ENCODE measurements at places on chromosomes 11 and 22.
A peak's percentile ranks its signal among the peaks of the same experiment; 100 is the strongest.

DNA sequence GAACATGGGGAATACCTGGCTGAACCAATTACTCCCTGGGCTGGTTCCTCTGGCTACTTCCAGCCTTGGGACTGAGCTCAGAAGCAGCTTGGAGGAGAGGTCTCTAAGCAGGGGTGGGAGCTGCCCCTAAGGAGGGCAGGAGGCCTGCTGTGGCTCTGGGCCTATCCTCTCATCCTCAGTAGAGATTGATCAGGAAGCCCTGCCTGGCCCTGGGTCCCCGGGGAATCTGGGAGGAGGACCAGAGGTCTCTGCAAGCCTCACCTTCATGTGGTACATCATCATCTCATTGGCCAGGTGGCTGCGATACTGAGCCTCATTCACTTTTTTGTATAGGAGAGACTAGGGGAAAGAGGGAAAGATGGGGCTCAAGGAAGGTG is 91.1 kb downstream of the PDE2A start:
- DNase-seq = no peak

DNA sequence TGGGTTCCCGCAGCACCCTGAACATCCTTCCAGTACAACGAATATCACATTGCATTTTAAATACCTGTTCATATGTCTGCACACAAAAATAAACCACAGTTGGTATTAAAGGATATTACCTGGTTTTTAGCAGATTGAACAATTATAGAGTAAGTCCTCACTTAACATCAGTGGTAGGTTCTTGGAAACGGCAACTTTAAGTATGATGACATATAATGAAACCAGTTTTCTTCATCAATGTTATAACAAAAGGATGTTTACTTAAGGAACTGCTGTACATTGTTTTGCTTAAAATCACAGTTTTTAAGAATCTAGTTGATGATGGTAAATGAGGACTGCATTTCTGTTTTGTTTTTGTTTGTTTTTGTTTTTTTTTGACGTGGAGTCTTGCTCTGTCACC is 28.0 kb downstream of the TRIM66 start:
- DNase-seq = no peak

- no peak for DNase-seq
Measured at GRCh38 chr11:27282806-27283205, 80.2 kb downstream of the CCDC34 start.

GRCh38 chr11:72635933-72636332 is 38.3 kb downstream of the PDE2A start:
- no peak for DNase-seq

- no peak for DNase-seq
Measured at GRCh38 chr11:67312187-67313021, 9.1 kb downstream of the SSH3 start.

DNA sequence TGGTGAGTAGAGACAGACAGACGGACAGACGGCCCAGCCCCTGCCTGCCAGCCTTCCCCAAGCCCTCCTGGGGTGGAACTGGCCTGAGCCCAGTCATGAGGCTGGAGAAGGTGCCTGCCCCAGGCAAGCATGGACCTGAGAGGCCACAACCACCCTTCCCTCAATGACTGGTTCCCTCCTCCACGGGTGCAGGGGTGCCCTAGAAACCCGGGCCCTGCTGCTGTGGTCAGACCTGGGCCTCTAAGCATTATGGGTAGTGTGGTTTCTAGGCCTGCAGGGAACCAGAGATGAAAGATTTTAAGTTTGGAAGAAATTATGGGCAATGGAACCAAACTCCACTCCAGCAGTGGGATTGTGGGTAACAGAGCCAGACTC is 13.5 kb downstream of the RHBDD3 start:
- DNase-seq = no peak

- DNase-seq = no peak
Measured at GRCh38 chr11:110379261-110379660, 50.5 kb upstream of the FDX1 start.

DNA sequence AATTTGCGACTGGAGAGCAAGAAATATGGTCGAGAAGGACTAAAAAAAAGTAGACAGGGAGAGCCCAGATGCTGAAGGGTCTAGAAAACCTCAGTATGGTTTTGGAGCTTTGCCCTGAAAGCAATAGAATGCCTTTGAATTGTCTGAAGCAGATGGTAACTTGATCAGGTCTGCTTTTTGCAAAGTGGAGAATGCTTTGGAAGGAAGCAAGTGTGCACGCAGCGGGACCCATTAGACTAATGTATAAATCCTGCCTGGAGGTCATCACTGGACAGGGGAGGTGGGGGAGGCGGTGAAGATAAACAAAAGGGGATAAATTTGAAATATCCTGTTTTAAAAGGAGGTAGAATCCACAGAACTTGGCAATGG is 757 bp upstream of the HINFP start:
- no peak for DNase-seq

- DNase-seq = peak; percentile 41
Measured at GRCh38 chr22:46367707-46368191, 32.2 kb downstream of the TRMU start.

- DNase-seq = no peak
Measured at GRCh38 chr11:1877211-1878136, 14.2 kb downstream of the PRR33 start.

GRCh38 chr22:32236970-32237369 is 18.2 kb downstream of the SLC5A4 start:
- DNase-seq = no peak

DNA sequence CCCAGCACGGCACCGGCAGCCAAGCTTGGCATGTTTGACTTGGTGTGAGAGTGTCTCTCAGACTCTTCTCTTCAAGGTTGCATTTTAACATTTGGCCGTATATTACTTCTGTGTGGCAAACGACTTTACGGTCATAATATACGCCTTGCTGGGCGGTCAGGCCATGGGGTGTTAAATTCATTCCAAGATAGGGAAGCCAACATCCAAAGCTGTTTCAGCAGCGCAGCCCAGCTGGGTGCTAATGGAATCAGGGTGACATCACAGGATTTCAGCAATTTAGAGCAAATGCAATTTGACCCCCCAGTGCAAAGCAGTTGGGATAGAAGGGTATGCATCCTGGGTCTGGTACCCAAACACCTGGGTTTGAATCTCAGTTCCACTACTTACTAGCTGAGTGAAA is 16.7 kb upstream of the MYH9 start:
- no peak for DNase-seq

- DNase-seq = no peak
Measured at GRCh38 chr11:72617080-72617762, 57.0 kb downstream of the PDE2A start.

GRCh38 chr11:65802841-65803240 is 16.0 kb downstream of the OVOL1 start:
- DNase-seq = no peak

DNA sequence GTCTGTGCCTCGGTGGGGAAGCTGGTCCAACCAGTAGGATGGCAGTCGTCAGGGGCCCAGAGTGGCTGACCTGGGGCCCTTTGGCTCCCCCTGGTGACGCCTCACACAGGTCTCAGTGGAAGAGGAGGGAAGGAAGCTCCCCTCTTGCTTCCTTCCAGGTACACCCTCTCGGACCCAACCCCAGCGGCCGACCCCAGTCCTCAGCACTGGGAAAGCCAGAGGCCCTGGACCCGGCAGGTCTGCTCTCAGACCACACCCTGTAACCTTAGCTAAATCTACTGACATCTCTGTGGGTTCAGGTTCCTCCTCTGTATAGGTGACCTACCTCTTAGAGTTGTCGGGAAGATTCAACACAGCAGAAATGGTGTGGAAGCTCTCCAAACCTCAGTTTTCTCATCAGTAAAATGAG is 3.4 kb upstream of the SCUBE1 start:
- DNase-seq = peak; percentile 48

DNA sequence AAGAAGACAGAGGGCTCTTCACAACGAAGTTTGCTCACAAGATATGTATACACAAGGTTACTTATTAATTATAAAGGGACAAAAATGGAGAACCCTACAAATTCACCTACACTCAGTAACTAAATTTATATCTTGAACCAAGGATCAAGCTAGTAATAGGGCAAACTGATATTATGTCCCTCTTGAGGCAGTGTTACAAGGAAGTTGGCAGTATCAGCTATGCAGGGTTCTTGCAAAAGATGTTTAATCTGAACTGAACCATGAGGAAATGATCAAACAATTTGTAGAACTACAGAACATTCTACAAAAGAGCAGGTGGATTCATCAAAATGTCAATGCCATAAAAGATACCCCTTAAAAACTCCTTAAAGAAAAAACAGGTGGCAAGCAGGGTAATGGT is 10.7 kb downstream of the CADM1 start:
- no peak for DNase-seq

DNA sequence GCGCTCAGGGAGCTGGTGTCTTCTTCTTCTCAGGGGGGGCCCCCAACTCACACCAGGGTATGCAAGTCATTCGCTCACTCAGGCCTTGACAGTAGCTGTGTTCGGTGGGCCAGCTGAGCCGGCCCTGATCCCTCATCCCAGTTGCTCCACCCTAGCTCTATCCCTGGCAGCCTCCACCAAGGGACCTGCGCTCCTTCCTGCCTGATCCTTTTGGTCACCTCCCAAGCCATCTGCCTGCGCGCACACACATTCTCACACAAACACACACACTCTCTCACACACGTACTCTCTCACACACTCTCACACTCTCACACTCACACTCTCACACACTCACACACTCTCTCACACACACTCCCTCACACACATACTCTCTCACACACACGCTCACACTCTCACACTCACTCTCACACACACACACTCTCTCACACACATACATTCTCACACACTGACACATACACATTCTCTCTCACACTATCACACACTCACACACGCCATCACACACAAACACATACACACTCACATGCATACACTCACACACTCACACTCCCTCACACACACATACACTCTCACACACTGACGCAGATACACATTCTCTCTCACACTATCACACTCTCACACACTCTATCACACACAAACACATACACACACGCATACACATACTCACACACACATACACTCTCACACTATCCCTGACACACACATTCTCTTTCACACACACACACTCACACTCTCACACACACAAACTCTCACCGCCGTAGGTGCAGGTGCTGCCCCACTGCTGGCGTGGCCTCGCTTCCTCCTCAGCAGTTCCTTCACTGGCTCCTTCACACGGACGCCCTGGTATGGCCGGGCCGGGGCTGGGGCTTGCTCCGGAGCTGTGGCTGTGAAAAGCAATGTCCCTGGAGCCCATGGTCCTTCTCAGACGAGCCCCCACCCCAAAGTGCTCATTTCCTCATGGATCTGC is 20.8 kb downstream of the POU2AF1 start:
- DNase-seq = no peak

- no peak for DNase-seq
Measured at GRCh38 chr11:61023966-61024295, 52.5 kb downstream of the CD6 start.

DNA sequence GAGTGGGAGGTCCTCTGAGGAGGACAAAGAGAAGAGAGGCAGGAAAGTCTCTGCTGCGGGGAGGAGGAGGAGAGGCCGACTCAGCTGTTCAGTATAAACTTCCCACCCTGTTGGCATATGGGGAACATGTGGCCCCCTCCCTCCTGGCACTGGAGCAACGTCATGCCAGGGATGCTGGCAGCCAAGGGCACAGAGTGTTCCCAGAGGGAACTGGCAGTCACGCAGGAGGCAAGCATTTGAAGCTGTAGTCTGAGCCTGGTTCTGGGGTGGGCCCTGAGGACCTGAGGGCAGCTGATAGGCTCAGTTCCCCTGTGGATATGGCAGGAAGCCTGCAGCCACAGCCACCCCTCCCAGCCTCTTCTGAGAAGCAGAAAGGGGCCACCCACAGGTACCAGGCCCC is 67.1 kb upstream of the TSPAN18 start:
- DNase-seq = no peak

DNA sequence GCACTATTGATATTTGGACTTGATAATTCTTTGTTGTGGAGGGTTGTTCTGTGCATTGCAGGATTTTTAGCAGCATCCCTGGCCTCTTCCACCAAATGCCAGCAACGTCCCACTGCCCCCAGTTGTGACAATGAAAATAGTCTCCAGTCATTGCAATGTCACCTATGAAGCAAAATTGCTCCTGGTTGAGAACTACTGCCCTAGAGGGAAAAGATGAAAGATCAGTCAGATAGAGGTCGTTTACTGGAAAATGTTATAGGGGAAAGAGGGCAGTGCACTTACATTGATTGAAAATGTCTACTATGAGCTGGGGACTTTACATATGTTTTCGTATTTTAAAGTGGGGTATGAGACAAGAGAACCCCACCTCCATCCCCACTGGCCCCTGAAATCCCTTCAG is 77.1 kb upstream of the FAM181B start:
- DNase-seq = no peak

DNA sequence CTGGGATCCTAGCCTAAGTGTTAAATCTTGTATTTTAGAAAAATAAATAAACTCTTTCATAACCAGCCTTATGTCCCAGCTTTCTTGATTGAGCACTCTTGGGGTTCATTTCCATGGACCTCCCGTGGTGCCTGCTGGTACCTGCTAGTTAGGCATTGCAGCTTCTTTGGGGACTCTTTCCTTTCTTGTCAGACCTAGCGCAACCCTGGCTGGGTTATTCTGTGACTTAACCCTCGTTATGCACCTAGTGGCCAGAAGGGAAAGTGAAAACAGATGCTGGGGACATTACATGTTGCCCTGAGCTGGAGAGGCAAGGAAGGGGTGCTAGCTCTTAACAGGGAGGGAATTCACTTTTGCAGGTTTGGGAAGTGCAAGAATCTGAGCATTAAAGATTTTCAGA is 46.8 kb downstream of the APIP start:
- no peak for DNase-seq

DNA sequence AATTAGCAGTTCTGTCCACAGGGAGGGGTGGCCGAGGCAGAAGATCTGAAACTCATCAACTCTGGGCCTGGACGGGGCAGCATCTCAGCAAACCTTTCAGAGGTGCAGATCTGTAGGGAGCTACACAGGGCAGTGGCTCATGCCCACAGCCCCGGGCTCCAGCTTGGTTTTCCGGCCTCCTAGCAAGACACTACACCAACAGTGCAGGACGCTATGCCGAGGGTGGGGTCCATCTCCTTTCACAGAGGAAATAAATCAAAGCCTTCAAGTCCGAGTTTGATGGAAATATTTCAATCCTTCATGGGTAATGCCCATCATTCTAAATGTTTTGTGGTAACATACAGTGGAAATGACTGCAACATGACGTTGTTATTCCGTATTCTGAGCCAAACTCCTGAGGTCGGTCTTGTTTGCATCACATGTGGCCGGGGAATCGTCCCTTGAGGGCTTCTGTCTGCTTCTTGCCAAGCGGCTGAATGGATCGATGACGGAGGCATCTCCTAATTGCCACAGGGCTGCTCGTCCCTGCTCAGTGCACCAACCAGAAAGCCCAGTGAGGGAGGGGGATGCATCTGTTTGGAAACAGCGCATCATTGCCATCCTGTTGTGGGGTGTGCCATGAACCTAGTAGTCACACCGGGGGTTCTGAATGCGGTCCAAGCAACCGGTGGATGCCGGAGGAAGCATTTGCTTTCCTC is 30.0 kb downstream of the LINC01488 start:
- no peak for DNase-seq

DNA sequence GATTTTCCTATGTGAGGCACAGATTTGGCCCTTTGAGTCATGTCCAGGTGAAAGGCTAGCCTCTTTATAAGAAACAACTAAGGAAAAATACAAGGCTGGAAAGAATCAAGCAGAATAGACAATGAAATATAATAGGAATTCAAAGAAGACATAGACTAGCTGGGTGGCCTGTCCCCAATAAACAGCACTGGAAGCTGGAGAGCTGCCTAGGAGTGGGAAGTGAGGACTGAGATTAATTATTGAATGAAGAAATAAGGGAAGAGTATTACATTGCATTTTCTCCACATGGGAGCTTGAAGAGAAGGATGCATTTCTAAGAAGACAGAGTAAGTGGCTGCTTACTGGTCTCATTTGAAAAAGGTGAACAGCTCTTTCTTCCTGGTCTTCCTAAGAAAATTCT is 100.0 kb downstream of the CCDC34 start:
- no peak for DNase-seq
